HuH-7 (cell line): ENCODE measurements at places on chromosomes 7 and 10.

- DNase-seq = no peak
Observed at GRCh38 chr10:122282253-122282671, 11.2 kb downstream of the BTBD16 start.

DNA sequence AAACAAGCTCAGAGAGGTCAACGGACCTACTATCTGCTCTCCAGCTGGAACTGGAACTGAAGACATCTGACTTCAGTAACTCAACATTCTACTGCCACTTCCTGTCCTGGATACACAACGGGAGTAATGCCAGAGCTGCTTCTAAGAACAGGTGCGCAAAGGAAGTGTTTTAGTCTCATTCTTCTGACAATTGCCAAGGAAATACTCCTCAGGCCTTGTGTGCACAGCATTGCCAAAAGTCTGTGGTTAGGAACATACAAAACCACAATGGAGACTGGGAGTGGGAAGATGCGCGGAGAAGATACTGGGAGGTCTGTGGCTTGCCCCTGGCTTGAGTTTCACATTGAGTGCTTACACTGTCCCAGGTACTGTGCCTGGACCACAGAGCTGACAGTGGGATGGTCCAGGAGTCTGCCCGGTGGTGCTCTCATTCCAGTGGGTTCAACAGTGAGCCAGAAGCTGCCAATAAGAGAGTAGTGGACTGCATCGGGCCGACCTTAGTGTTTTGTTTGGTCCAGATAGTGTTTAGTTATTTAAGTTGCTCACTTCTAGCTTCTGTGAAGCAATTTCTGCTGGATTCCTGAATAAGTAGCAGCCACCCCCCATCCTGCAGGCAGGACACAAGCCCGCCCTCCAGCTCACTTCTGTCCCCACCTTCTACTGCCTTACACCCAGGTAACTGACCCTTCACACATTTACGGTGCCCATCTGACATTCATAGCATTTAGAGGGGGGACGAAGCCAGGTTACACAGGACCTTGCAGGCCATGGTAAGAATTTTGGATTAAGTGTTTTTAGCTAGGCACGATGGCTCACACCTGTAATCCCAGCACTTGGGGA lies 10.3 kb downstream of the TBL2 start:
- DNase-seq = no peak

DNA sequence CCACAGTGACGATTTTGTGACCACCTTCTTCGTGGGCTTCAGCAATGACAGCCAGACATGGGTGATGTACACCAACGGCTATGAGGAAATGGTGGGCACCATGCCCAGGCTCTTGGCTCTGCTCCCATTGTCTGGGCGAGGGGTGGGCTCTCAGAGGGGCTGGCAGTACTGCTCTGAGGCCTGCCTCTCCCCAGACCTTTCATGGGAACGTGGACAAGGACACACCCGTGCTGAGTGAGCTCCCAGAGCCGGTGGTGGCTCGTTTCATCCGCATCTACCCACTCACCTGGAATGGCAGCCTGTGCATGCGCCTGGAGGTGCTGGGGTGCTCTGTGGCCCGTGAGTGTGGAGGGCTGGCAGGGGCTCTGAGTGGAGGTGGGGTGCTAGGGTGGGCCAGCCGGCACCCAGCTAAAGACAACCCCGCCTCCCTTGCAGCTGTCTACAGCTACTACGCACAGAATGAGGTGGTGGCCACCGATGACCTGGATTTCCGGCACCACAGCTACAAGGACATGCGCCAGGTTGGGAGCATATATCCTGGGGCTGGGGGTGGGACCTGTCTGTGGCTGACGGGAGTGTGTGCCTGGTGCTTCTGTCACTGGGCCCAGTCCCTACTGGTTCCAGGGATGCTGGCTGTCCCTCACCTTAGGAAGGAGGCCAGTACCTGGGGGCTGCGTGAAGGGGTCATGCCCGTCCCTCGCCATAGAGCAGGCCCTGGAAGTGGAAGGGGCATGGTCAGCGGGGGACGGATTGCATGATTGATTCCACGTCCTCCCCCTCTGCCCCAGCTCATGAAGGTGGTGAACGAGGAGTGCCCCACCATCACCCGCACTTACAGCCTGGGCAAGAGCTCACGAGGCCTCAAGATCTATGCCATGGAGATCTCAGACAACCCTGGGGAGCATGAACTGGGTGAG lies 6.8 kb downstream of the AEBP1 start:
- DNase-seq = no peak

GRCh38 chr7:155383756-155384491 lies 74.0 kb upstream of the EN2 start:
- DNase-seq = no peak

DNA sequence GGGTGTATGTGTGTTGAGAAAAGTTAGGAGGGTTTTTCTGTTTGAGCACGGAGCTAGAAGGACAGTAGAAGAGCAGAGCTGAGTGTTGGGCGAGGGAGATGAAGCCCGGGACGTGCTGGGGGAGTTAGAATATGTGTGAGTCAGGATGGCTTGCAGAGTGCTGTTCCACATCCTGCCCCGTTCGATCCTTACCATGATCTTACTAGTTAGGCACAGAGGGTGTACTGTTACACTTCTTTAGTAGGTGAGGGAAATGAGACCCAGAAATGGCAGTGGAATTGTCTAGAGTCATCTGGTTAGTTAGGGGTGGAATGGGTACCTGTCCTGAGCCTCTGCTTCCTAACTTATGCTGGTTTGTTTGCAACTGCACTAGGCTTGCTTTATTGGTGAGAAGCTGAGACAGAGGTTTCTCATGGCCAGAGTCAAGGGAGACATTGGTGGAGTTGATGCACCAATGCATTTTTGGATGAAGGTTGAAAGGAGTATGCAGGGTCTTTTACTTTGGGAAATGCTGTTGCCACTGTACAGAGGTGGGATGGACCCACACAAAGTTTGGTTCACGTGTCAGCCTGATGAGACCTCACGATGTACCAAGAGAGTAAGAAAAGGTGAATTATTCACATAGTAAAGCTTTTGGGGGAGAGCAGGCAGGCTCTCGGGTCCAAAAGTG lies 42.4 kb downstream of the CCNY start:
- DNase-seq = no peak

DNA sequence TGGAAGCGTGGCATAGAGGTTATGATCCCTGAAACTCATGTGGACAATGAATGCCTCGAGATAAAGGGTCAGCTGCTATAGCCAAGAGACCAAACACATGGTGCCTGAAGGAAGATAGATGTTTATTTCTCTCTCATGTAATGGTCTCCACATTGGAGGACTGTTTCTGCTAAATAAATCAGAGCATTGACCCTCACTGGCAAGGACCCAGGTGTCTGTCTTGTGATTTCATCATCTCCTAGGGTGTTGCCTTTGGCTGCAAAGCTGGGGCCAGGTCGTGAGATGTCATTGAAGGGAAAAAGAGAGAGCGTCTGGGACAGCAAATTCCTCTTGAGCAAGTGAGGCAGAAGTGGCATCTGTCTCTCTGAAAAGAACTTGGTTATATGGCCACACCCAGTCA lies 64.6 kb downstream of the JCAD start:
- DNase-seq = no peak

DNA sequence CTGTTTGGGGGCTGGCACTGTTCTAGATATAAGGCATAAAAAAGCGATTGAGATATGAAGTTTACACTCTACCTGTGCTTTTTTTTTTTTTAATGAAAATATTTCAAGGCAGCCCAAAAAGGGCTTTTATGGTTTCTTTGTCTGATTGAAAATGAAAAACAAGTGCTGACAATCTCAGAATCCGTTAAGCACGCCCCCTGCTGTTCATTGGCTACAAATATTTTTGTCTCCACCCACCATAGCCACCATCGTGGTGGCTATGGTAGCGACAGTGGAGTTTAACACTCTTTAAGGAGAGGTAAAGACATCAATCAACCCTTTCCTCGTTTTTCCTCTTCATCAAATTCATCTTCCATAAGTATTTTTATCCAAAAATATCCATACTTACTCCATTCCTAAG lies 94.2 kb downstream of the CD36 start:
- DNase-seq = no peak

DNA sequence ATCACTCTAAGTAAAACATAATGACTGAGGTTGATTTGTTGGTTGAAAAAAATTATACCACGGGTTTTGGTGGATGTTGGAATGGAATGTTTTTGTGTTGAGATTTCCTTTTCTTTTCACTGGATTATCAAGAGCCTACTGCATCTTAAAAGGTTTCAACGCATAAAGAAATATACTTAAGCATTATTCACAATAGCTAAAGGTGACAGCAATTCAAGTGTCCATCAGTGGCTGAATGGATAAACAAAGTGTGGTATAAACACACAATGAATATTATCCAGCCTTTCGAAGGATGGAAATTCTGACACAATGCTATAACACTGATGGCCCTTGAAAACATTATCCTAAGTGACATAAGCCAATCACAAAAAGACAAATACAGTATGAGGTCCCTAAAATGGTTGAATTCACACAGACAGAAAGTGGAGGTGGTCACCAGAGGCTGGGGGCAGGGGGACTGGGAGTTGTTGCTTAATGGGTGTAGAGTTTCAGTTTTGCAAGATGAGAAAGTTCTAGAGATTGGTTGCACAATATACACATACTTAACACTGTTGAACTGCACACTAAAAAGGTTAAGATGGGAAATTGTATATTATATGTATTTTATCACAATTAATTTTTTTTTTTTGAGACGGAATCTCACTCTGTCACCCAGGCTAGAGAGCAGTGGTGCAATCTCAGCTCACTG lies 122.3 kb downstream of the NRP1 start:
- no peak for DNase-seq

DNA sequence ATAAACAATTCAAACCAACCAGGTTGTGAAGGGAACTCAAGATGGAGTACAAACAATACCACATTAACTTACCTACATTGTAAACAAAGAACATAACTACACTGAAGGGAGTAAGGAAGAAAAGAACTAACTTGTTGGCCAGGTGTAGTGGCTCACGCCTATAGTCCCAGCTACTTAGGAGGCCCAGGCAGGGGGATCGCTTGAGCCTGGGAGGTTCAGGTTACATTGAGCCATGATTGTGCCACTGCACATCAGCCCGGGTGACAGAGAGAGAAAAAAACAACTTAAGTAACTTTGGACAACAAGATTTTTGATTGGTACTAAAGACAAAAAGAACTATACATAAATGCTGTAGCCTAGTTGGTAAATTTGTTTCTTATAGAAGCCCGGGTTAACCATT lies 68.8 kb downstream of the TRIL start:
- no peak for DNase-seq

- no peak for DNase-seq
Observed at GRCh38 chr10:119740096-119740495, 14.2 kb downstream of the INPP5F start.

GRCh38 chr7:146116521-146117222 lies at the start of gene CNTNAP2:
Gene CNTNAP2 (plus strand): TSS chr7:146116801. CDS start chr7:146116877, 76 bp downstream.
- peak; percentile 28 for DNase-seq

DNA sequence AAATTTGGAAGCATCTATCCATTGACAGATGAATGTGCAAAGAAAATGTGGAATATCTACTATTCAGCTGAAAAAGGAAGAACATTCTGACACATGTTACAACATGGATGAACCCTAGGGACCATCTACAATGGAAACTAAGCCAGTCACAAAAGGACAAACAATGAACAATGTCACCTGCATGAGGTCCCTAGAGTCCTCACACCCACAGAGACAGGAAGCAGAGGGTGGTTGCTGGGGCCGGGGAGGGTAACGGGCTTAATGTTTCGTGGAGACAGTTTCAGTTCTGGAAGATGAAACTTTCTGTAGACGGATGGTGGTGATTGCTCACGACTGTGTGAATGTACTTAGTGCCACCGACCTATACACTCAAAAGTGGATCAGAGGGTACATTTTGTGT lies 282.9 kb downstream of the ADARB2 start:
- no peak for DNase-seq

DNA sequence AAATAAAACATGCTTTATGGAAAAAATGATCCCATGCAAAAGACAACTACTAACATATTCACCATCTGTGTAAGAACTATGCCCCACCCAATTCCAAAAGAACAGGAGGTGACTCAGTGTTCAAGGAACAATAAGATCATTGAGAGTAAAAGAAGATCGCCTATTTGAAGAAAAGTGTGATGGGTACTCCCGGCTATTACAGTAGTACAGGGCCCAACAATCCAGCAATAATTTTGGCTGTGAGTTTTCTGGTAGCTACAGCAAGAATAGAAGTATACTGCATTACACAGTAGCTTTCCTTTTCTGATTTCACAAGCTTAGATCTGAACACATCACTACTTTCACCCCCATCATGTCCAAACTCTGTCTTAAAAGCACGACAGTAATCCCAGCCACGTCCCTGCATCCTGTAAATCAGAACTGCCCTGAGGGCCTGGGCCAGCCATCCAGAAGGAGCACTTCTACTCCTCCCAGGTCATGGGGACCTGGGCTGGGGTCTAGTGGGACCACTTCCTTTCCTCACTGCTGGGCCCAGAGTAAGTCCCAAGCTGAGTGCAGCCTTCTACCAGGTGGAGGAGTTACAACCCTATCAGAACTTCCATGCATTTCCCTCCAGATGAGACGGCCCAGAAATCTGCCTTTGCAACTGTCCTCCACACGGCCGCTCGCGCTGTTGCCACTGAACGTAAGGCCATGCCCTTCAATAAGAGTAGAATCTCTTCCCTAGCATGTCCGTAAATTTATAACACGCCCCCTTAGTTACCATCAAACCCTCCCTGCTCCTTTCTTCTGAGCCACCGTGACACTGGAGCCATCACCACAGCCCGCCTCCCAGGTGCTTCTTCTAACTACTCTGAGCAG lies 7.9 kb downstream of the ESYT2 start:
- no peak for DNase-seq

DNA sequence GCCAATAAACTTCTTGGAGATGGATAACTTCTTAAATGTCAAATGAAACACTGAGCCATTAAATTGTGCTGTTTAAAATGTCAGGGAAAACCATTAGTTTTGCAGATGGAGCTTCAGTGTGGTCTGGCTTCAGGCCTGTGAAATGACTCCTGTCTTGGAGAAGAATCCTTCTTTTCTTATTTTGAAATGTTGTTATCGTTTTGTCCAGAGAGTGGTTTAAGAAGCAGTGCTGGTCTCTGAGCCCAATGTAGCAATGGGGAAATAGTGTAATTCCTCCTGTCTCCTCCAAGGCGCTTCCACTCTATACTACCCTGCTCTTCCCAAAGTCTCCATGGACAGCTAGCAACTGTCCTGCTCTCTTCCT lies 177.6 kb downstream of the REEP3 start:
- no peak for DNase-seq
